Osteoblast (primary cell): ENCODE measurements at places on chromosomes 3 and 15. TPM values are rescaled to one million over a fixed set of nuclear protein-coding genes. Genes with fewer than 3 reads are reported as not detected.

DNA sequence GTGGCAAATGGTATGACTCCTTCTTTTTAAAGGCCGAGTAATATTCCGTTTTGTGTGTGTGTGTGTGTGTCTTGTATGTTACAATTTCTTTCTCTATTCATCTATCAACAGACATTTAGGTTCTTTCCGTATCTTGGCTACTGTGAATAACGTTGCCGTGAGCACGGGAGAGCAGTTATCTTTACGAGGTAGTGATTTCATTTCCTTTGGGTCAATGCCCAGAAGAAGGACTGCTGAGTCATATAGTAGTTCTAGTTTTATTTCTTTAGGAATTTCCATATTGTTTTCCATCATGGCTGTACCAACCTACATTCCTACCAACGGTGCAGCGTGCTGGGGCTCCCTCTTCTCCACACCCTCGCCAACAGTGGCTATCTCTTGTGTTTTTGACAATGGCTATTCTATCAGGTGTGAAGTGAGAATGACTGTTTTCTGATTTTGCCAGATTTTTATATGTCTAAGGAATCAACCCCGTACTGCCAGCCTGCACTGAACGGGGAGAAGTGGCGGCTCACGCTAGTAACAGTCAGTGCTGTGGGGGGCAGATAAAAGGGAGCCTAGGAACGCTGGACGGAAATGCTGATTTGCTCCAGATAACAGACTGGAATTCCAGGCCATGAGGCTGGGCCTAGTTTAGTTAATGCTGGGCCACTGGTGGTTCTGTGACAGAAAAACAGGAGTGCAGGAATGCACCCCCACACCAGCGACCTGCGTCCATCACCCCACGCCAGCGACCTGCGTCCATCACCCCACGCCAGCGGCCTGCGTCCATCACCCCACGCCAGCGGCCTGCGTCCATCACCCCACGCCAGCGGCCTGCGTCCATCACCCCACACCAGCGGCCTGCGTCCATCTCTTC lies 168.1 kb downstream of the XXYLT1 start:
- peak; percentile 94 for DNase-seq

GRCh38 chr15:40843885-40844695 lies at the start of gene SPINT1:
TSS of gene SPINT1 (plus strand) at chr15:40844048. CDS start at chr15:40844555, 507 bp downstream.
- DNase-seq: peak; percentile 90

DNA sequence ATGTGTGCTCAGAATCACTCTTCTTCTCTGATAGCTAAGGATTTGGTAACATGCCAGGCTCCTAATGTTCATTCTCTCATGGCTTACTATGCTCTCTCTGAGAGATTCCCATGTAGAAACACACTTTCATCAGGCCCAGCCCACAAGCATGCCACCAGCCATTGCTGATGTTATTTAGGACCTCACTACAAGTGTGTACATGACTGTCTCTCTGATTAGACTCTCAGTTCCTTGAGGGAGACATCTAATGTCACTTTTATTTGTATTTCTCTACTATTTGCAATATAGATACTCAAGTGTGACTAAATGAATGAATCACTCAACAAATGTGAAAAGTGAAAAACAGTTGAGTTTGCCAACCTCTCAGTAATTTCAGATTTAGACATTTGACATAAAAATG lies 84.3 kb upstream of the ARL6 start:
- DNase-seq: no peak

- DNase-seq: peak; percentile 94
Measured at GRCh38 chr3:52123106-52123725, 31.0 kb downstream of the POC1A start.

Gene TEX9
- total RNA-seq: 11.2 and 12.7 TPM in 2 replicates

Gene CCDC9B
- total RNA-seq: 18.3 and 23.9 TPM in 2 replicates

- DNase-seq: peak; percentile 73
Measured at GRCh38 chr3:156787926-156788663, 38.1 kb upstream of the LEKR1 start.

DNA sequence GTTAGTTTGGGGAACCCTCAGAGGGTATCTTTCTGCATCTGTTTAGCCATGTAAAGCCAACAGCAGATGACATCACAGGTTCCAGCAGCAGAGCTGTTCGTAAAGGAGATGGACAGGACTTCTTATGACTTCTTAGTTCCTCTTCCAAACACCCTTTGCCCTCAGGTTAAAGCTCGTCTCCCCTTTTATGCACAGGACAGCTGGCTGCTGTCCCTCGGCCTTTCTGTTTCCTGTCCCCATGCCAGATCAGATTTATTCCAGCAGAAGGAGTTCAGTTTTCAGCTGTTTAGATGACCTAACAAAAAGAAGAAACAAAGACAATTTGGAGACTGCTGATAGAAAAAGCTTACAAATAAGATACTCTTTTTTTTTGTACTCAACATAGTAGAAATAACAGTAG lies 45.1 kb downstream of the SEC22A start:
- no peak for DNase-seq

DNA sequence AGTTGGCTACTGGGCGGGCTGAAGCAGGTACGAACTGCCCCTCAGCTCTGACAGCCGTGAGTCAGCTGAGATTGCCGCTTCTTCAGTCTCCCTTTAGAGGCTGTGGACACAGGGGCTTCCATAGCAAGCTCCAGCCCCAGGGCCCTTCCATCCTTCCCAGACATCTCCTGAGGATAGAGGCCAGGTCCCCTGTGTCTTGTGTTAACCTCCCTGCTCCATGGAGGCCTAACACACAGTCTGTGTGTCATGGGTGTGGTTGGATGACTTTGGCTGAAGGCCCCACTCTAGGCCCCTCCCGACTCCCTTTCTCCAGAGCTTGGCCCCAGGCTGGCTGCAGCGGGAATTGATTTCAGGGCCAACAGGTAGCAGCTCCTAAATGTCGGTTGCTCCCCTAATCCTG lies 116.1 kb upstream of the TLE3 start:
- DNase-seq: no peak

DNA sequence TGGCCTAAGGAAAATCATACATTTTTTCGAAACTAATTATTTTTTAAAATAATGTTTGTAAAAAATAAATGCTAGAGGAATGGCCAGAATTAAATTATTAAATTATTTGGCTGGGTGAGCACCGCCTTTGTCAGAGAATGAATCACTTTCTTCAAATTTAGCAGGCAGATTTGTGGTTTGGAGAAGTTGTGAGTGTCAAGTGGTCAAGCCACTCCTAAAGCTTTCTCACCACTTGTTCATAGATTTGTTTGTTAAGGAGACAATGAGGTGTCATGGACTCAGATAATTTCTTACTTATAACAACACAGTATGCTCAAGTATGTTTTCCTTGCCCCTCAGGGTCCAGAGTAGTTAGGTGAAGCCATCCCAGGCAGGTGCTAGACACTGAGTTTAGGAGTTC lies 196.2 kb downstream of the TUSC7 start:
- no peak for DNase-seq
